CD4-positive, alpha-beta memory T cell (primary cell): ENCODE measurements at places on chromosomes 12 and 14.

DNA sequence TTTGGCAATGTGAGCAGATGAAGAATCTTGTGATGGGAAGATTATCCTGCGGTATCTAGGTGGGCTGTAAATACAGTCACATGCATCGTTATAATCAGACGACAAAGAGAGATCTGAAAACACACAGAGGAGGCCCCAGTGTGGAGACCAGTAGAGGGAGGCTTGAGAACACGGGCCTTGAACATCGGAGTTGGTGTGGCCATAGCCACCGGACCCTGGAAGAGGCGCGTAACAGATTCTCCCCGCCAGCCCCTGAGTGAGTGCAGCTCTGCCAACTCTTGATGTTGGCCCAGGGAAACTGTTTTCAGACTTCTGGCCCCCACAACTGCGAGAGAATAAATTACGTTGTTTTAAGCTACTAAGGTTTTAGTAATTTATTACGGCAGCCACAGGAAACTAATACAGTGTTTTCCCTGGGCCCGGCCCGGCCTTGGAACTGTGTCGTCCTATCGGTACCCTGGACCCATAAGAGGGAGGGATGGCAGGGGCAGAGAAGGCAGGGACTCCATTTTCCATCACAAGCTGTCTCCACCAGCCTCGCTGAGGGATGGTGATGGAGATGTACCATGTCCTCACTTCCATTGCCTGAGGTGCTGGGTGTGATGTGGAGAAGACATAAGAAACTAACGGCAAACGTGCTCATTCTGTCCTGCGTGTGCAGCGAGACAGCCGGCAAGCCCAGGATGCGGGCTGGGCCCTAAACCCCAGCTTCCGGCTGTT is 91.6 kb downstream of the NTF3 start:
- DNase-seq = no peak

GRCh38 chr14:94582851-94583250 is 1.6 kb downstream of the SERPINA5 start:
- no peak for DNase-seq

GRCh38 chr12:122422730-122423257 is 325 bp upstream of the CLIP1 start:
- peak; percentile 15 for DNase-seq

- no peak for DNase-seq
These were observed 285.9 kb downstream of the BMP4 start for GRCh38 chr14:53670701-53671100.

- DNase-seq = no peak
These were observed 74.1 kb downstream of the NUAK1 start for GRCh38 chr12:106064721-106065021.

- DNase-seq = no peak
These were observed 16.7 kb downstream of the COPZ1 start for GRCh38 chr12:54341378-54342300.

- no peak for DNase-seq
These were observed 641.7 kb upstream of the TMEM132C start for GRCh38 chr12:127625176-127625771.

DNA sequence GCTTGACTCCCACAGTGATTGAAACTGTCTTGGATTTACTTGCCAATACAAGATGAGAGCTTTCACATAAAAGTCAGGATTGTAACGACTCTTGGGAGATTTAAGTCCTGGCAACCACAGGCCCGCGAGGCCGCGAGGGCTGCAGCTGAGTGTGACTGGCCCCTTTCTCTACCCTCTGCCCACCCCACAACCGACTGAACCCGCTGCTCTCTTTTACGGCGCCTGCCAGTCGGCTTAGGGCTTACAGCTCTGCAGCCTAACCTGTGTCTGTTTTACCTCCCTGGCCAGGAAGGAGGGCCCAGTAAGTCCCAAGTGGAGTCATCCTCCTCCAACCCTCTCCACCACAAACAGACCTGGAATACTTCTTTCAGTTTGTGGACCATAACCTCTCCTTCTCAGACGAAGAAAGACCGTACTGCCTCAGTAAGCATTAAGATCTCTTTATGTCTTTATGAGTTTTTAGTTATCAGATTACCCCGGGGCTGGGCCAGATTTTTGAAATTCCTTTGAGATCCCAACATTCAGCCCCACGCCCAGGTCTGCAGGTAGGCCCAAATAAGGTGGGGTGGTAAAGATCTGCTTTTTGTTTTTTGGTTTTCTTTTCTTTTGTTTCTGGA is 12.6 kb upstream of the TIGAR start:
- no peak for DNase-seq
